ENCODE measurements at places on chromosomes 3 and 15.

- no peak for DNase-seq
Observed at GRCh38 chr3:38131621-38132369, 5.1 kb downstream of the ACAA1 start.

DNA sequence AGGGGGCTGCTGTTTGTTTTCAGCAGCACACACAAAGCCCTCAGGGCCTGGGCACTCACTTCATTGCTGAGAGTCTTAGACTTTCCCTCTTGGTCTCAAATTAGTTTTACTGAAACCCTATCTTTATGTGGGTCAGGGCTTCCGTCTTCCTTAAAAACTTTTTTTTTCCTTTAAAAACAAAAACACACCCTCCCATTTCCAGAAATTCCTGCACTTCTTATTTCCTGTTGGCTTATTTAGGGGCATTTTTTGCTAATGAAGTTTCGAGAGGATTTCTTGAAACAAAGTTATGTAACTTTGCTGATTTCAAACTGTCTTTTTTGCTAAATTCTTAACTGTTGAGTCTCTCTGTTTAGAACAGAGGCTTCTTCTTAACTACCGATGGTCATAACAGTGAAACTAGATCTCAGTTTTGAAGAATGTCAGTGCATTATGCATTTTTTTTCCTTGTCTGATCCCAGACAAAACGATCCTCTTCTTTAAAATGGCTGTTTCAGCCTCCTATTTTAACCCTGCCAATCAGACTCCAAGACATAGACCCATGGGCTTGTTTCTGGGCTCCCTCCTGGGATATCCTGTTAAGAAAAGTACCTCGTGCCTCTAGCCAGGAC, 23.3 kb downstream of the ANAPC13 start:
- no peak for DNase-seq

- DNase-seq = no peak
Observed at GRCh38 chr3:62020706-62021105, 352.6 kb downstream of the FEZF2 start.

DNA sequence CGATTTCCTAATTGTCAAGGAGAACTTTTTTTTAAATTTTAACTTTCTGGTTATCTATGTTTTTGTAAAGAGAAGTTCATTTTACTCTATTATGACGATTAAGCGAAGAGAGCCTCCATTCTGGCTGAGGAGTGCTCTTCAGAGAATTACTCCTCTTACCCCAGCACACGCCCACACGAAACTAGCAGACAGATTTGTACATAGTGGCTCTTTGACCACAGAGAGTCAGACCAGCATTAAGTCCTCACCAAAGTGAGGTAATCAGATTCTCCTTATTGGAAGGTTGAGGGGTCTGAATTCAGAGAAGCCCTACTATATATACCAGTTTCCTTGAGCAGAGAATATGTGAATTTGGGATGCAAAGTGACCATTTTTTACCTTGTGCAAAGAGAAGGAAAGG, 204.8 kb upstream of the TSC22D2 start:
- DNase-seq = no peak

DNA sequence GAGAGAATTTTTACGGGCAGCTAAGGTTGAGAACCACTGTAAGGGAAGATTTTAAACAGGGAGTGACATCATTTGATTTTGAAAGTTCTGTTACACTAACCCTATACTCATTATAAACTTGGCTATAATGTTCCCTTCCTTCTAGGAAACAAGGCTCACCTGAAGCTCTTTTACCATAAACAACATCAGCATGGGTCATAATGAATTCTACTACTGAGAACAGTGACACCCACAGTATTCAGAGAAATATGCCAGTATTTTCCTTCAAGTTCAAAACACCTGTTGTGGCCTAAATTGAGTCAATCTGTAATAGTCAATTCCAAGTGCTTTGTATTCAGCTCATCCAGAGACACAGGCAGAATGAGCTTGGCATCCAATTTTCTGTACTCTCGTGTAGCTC, 175.3 kb upstream of the STT3B start:
- DNase-seq = no peak

- DNase-seq = no peak
Observed at GRCh38 chr3:177960014-177960413, 576.2 kb upstream of the KCNMB2 start.

GRCh38 chr3:72996473-72997333, at the start of gene PPP4R2:
TSS of gene PPP4R2 (plus strand) at chr3:72996811. CDS start at chr3:72997038, 227 bp downstream.
- DNase-seq = peak; percentile 80

DNA sequence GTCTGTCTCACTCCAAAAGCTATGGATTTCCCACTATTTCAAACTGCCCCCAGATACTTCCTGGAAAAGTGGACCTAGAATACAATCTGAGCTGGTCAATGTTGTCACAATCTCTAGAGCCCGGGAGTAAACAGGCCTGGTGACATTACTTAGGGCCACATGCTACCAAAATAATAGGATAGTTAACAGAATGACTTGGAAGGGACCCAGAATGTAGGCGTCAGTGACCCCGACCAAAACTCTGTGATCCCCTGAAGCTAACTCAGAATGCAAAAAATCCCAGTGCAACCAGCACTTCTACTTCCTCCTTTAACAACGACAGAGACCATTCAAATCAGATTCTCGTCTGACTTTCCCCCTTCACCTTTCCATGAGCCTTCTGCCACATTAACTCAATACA, 51.5 kb upstream of the CDV3 start:
- no peak for DNase-seq

DNA sequence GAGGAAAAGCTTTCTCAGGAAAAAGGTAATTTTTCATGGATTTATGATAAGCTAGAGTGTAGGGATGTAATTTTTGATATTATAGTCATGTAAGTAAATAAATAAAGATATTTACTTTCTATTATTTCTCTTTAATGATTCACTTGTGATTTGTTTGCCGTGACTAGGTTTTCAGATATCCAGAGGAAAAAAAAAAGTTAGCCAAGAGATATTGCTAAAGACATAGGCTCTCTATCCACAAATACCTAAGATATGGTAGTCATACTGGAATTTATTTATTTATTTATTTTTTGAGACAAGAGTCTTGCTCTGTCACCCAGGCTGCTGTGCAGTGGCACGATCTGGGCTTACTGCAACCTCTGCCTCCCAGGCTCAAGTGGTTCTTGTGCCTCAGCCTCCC, 59.9 kb downstream of the AP4E1 start:
- DNase-seq = no peak

GRCh38 chr3:99730870-99731269, 86.8 kb upstream of the CMSS1 start:
- no peak for DNase-seq

DNA sequence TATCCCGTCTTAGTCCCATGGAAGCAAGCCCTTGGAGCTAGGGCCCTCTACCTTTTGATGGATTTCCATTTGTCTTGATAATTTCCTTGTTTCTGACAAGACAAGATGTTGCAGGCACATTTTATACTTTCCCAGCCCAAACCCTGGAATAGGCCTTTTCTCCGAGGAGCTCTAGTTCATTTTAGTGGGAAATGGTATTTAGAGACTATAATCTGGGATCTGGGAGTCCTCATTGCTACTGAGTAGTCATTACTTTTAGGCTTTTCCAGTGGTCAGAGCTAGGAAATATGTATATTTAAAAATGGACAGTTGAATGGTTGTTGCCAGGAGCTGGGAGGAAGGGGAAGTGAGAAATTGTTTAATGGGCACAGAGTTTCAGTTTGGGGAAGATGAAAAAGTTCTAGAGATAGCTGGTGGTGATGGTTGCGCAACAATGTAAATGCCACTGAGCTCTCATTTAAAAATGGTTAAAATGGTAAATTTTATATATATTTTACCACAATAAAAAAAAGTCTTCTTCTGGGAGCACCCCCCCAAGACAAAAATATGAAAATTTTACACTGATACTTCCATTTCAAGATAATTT, 31.6 kb downstream of the MLH1 start:
- DNase-seq = no peak

GRCh38 chr3:42165211-42165610, 74.1 kb downstream of the TRAK1 start:
- no peak for DNase-seq

- no peak for DNase-seq
Observed at GRCh38 chr3:36250191-36250590, 130.1 kb upstream of the STAC start.

DNA sequence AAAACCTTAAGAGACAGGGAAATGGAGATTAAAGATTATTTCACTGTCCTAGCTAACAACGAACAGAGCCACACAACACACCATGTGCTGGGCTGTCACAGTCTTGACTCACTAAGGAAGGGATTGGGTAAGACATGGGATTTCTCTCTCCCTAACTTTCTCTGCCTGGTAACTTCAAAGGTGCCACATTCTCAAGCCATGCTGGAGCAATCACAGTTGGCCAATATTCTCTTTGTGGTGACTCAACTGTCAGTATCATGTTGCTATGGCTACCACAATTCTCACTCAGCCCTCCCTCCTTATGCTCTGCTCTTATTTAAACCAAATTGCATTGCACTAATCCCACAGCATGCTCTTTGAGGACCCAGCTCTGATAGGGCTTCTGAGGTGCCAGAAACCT, 74.0 kb downstream of the OXNAD1 start:
- no peak for DNase-seq

- DNase-seq = no peak
Observed at GRCh38 chr15:41925086-41925608, 31.3 kb upstream of the SPTBN5 start.

DNA sequence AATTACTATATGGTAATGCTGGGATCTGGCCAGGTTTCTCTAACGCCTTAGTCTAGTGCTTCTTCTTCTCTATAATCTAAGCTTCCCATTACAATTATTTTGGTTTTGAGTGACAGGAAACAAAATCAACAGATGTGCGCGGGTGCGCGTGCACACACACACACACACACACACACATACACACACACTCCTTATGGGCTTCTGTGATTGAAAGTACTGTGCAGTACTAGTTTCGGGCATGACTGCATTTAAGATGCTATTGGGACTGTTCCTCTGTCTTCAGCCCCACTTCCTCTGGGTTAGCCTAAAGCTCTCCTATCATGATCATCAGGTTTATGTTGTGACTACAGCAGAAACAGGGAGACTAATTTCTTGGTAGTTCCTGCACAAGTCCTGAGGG, 32.2 kb downstream of the EPHB1 start:
- DNase-seq = no peak

GRCh38 chr15:92586383-92586942, 69.1 kb downstream of the FAM174B start:
- DNase-seq = no peak

- DNase-seq = no peak
Observed at GRCh38 chr3:37899711-37900306, 38.1 kb downstream of the CTDSPL start.

GRCh38 chr3:85821130-85821756, 862.5 kb downstream of the CADM2 start:
- DNase-seq = no peak

DNA sequence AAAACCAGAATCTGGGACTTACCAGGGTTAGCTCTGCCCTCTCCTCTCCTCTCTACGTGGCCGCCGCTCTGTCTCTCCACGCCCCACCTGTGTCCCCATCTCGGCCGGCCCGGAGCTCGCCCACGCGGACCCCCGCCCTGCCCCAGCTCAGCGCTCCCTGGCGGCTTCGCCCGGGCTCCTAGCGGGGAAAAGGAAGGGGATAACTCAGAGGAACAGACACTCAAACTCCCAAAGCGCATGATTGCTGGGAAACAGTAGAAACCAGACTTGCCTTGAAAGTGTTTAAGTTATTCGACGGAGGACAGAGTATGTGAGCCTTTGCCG, 5.4 kb downstream of the ISL2 start:
- DNase-seq = no peak

DNA sequence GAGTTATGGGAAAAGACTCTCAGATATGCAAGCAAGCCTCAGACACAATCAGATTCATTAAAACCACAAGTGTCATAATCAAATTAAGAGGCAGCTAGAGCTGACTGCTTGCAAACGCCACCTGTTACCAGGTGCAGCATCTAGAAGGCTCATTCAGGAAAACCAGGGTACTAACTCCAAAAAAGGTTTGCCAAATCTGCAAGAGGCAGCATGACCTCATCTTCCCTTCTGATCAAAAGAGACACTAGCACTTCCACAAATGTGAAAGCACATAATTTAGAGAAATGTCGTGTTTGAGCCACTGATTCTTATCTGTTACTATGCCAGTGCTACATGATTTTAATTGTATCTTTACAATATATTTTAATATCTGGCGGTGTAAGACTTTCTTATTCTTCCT, 123.3 kb upstream of the NANOGP8 start:
- no peak for DNase-seq

DNA sequence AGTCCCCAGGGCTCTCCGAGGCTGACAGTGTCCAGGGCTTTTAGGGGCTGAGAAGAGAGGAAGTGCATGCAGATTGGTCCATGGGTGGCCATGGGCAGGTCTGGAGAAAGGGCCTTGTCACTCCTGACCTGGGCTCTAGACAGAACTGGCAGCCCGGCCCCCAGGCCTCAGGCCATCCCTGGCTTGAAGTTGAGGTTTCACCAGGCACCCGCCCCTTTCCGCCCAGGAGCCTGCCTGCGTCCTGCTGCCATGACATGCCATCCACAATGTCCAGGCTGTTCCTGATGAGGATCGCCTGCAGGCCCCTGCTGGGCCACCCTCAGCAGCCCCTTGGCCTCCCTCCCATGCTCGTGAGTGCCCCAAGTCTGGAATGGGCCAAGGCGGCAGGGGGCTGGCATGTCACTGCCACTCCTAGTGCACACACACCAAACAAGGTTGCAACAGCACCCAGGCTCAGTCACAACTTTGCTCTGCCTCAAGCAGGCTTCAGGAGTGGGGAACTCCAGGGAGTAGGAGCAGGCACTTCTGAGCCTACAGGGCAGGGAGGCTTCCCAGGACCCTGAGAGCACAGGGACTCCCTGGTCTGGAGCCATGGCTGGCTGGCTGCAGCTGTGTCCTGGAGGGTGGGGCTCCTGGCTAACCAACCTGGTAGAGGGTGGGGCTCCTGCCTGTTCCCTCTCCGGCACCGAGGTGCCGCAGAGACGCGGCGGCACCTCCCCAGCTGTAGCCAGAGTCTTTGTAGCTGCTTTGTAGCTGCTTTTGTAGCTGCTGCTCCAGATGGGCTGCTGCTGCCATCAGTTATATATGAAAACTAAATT, 1457.1 kb upstream of the GBE1 start:
- DNase-seq = no peak

DNA sequence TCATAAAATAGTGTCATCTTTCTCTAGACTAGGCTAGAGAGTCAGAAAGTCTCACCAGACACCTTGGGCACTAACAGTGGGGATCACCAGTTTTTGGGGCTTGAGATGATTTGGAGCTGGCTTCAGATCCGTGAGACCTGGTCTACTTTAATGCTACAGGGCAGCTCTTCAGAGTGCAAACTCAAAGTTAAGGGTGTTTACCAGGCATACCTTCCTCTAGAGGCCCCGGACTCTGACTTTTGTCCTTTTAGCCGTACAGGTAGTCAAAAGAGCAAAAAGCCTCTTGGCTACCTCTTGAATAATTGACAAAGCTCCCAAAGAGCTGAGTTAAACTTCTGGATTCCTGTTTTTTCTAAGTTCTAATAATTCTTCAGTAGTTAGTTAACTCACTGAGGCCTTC, 41.4 kb upstream of the CCR4 start:
- DNase-seq = no peak

GRCh38 chr3:23676093-23676492, 129.7 kb upstream of the UBE2E1 start:
- DNase-seq = no peak

DNA sequence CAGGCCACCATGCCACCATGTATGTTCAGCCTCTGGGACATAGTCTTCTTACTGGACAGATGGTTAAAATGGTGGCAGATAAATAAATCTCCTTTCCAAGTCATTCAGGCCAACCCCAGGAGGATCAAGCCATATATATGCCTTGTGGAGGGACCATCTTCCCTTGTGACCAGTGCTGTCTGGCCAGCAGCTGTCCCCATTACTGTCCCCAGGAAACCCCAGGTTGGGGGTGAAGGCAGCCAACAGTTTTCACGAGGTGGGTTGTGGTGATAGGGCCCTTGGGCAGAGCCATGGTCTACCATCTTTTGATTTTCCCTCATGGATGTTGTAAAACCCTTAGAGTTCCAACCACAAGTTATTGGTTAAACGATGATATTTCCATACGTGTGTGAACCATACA, 48.7 kb upstream of the PCSK6 start:
- no peak for DNase-seq

Data from stimulated activated CD8-positive, alpha-beta memory T cell treated with anti-CD3 and anti-CD28 coated beads, Interleukin-12 subunit alpha, Interleukin-12 subunit beta, amount 100 ng/mL, for 1 hour (primary cell).